Skeletal muscle tissue (tissue), 5 donors: ENCODE measurements at places on chromosomes 3 and 15. TPM values are rescaled to one million over a fixed set of nuclear protein-coding genes. Genes with fewer than 3 reads are reported as not detected.

CKMT1B gene
- under 0.01 TPM for total RNA-seq

CADPS gene
- 1.0 TPM for total RNA-seq

OXNAD1 gene
- 26.6 TPM for total RNA-seq

NEIL1 gene
- total RNA-seq = 4.7 TPM

CPLX3 gene
- not detected for total RNA-seq

HEMK1 gene
- 7.8 TPM for total RNA-seq

ZNF620 gene
- 2.1 TPM for total RNA-seq
